CD4-positive, alpha-beta T cell treated with Interleukin-6 for 4 hours (primary cell): ENCODE measurements at places on chromosomes 1 and 21.

DNA sequence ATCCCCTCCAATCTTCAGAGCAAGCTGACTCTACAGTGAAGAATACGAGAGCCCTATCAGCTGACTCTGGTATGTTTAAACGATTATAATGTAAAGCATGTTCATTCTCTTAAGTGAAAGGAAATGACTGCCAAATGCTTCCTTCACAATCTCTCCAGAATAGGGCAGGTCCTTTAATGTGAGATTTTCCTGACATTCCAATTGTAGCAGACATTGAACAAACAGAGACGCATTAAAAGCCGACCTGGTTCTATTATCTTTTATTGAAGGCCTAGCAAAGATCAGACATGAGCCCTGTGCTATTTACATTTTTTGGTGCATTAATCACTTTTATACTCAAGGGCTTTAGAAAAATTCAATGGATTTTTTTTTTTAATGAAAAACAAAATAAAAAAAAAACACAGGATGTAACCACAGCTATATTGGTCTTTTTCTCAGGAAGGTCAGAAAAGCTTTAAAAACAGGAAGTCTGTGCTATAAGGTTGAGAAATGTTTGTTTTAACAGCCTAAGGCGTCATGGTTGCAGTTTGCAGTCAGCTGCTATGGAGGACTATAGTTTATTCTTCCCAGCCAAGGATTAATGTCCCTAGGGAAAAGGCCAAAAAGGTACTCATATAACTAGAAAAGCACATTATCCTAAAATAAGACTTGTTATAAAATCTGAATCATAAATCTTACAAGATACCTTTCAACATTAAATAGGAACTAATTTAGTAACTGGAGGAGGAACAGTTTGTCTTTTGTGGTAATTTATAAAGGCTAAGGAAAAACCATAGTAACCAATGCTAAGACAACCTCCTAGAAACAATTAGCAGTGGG, 104.8 kb downstream of the RERE start:
- no peak for DNase-seq

GRCh38 chr1:24644100-24644384, 940 bp downstream of the SRRM1 start:
- no peak for DNase-seq

GRCh38 chr1:175400766-175401165, 208.2 kb upstream of the KIAA0040 start:
- DNase-seq: no peak

DNA sequence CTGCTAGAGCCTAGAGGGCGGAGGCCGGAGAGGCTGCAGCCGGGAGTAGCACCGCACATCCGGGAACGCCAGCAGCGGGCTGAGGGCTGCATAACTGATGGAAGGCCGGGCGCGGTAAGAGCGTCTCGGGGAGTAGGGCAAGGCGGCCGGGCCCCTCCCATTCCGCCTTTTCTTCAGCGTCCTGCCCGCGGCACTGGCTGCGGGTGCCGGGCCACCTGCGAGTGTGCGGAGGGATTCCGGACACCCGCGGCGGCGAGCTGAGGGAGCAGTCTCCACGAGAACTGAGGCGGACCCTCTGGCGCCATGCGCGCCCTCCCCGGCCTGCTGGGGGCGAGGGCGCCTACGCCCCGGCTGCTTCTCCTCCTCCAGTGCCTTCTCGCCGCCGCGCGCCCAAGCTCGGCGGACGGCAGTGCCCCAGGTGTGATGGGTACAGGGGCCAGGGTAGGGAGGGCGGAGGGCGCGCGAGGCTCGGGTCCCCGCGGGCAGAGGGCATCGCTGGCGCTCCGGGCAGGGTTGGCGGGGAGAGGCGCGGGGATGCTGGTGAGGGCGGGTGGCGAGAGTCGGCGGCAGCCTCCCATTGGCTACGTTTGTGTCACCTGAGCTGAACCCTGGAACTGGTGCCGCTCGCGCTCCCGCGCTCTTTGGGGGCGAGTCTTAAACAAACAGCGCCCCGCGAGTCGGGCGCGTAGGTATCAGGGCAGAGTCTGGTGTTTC, 334.4 kb downstream of the SRGAP2C start:
- DNase-seq: peak; percentile 90

DNA sequence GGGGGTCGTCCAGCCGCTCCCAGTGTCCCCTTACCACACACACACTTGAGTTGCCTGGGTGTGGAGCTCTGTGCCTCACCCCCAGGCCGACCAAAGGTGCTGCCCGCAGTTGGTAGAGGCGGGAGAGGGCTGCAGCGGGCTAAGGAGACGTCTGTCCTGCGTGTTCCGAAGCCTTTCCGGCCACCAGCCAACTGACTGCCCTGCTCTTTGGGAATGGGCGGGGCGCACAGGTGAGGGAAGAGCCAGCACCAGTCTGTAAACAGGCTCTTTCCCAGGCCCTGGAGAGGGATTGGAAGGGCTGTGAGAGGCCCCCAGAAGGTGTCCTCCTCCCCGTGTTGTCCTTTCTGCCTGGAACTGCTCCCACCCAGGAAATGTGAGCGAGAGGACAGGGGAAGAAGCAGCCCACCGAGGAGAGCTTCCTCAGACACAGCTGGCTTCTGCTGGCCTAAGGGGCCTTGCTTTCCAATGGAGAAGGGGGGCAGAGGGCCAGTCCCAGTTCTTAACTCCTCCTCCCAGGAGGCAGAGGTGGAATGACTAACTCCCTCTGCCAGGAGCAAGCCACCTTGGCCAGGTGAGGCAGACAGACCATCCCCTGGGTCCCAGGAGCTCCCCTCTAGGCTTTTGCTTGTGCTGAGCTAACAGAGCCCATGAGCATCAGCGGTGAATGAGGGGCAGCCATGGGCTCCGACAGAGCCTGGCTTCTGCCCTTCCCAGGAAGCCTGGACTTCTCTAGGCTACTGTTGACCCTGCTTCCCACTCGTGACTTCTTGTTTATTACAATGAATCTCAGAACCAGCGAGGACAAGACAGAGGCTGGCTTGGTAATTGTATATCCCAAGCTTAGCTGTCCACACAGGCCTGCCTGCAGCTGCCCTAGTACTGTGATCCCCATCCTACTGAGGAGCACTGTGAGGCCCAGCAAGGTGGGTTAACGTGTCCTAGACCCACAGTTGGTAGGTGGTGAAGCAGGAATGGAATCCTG, 158.1 kb upstream of the COA6 start:
- no peak for DNase-seq

- no peak for DNase-seq
These were observed 118.6 kb downstream of the LRIG2 start for GRCh38 chr1:113191579-113192076.

GRCh38 chr1:96475903-96476302, 245.7 kb upstream of the PTBP2 start:
- no peak for DNase-seq

DNA sequence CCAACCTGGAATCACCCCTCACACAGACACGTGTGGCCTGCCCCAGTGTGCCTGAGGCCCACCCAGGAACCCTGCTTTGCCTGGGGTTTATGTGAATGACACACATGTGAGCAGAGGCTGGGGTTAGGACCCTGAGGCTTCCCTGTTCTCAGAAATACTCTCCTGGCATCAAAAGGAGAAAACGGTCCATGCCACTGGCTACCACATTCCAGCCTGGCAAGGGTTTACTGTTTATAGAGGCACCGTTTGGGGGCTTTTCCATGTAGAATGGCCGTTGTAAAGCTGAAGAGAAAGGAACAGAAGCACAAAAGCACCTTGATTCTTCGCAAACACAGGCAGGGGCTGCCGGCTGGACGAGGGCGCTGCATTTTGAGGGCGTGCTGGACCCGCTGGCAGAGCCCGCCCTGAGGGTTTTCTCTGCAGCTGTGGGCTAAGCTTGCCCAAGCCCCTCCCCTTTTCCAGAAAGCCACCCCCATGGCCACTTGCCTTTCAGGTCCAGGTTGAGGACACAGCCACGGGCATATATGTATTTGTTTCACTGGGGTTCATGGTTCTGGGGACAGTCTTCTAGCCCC, 13.0 kb downstream of the TFF3 start:
- no peak for DNase-seq

DNA sequence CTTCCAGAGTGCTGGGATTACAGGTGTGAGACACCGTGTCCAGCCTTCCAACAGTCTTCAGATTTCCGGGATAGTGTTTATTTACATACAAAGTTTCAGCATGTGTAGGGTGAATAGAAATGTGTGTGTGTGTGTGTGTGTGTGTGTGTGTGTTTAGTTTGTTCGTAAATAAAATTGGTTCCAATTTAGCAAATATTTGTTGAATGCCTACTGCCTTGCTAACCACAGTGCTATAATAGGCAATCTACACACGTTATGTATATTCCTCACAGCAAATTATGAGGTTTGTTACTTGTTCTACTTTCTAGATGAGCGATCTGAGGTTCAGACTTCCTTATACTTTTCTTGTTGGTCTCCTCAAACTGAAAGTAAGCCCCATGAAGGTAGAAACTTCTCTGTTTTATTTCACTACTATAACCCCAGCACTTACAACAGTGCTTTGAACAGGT, 32.8 kb upstream of the EPS15 start:
- no peak for DNase-seq

GRCh38 chr1:74641876-74642275, 31.7 kb downstream of the ERICH3 start:
- no peak for DNase-seq

- DNase-seq: no peak
These were observed 3.2 kb upstream of the OR2AK2 start for GRCh38 chr1:247961791-247962190.

GRCh38 chr1:53142226-53142853, at the start of gene SLC1A7:
Gene SLC1A7 (minus strand): TSS chr1:53142638. CDS start chr1:53142449, 189 bp downstream.
- no peak for DNase-seq

DNA sequence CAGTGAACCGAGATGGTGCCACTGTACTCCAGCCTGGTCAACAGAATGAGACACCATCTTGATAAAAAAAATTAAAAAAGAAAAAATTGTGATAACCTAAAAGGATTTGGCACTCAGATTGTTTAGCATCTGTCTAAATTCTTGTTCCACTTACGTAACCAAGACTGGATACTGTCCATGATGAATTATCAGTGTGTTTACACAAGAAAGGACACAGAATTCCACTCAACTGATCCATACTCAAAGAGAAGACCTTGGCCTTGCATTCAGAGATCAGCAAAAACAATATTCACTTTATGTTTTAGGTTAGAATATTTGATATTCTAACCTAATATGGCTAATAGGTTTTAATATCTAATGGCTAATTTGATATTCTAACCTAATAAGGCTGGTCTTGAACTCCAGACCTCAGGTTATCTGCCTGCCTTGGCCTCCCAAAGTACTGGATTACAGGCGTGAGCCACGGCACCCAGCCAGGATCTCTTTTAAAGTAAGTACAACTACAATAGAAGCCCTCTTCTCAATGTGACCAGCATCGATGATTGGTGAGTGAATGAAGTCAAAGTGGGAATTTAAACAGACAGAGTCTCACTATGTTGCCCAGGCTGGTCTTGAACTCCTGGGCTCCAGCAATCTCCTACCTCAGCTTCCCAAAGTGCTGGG, 43.1 kb upstream of the COX20 start:
- no peak for DNase-seq

DNA sequence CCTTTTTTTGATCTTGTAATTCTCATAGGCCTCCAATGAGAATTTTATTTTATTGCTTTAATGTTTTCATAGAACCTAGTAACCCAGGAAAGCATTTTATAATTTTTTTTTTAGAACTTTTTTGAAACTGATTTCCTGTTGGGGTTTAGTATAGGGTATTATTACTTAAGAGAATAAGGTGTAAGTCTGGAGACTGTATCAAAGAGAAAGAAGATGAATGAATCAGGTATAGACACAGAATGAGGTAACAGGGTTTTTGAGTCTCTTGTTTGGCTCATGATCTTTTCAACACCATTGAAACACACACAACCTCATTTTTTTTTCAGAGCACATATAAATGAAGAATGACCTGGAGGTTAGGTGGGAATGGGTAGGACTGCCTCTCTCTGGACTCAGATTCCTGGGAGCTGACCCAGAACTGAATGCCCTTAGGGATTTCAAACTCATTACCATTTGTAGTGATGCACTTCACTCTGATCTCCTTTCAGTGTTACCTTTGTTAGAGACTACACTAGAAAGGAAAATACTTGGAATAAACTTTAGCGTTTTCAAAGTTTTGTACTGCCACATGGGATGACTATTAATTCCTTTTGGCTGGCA, 51.0 kb downstream of the EPB41 start:
- DNase-seq: no peak

DNA sequence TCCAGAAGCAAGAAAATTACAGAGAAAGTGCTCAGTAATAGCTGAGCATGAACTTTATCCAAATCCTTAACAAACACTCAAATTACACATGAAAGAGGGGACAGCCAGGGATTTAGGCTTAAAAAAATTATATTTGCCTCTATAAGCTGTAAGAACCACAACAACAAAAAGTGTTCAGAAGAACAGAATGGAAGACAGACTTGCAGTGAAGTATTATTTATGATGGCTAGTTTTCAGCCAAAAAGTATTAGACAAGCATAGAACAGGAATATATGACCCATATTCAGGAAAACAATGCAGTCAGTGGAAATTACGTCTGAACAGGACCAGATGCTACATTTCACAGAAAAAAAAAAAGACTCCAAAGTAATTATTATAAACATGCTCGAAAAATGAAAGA, 1246.3 kb downstream of the NCAM2 start:
- no peak for DNase-seq

DNA sequence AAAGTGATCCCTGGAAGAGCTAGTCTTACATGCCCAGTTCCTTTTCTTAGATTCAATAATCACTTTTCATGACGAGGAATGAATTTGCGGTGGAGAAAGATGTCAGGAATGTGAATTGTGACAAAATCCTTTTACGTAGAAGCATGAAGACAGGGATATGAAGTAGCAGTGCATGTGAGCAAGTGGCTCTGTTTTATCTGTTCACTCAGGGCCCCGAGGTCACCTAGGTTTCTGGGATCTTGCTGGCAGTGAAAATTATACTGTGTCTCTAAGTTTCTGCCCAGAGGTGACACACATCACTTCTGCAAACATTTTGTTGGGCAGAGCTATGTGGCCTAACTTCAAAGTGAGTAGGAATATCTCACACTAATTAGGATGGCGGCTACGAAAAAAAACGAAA, 79.3 kb downstream of the USP25 start:
- no peak for DNase-seq

- DNase-seq: no peak
These were observed 109.0 kb upstream of the KCTD3 start for GRCh38 chr1:215458104-215458503.

GRCh38 chr1:92446546-92446945, 40.2 kb downstream of the GFI1 start:
- DNase-seq: no peak

GRCh38 chr1:48943826-48944225, 167.1 kb upstream of the BEND5 start:
- no peak for DNase-seq

GRCh38 chr1:101915597-101915996, 81.1 kb downstream of the OLFM3 start:
- no peak for DNase-seq

DNA sequence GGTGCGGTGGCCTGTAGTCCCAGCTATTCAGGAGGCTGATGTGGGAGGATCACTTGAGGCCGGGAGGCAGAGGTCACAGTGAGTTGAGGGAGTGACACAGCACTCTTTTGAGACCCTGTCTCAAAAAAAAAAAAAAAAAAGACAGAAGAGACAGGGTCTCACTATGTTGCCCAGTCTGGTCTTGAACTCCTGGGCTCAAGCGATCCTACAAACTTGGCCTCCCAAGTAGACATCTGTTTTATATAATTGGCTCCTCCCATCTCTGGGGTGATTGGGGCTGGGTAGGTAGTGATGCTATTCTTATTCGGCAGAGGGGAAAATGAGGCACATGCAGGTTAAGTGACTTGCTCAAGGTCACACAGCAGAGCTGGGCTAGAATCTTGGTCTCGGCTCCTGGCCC, 23.6 kb upstream of the VPS13D start:
- DNase-seq: no peak
